Esophagus muscularis mucosa (tissue), 4 donors: ENCODE measurements at places on chromosomes 1 and 21. TPM values are rescaled to one million over a fixed set of nuclear protein-coding genes. Genes with fewer than 3 reads are reported as not detected.
A peak's percentile ranks its signal among the peaks of the same experiment; 100 is the strongest.

DYNLT4 gene
- total RNA-seq = 0.83 TPM

PLEKHN1 gene
- not detected for total RNA-seq

MFSD2A gene
- 3.7 TPM for total RNA-seq

ANGPTL3 gene
- total RNA-seq = not detected

DNAH14 gene
- 15.0 TPM for total RNA-seq

RNU1-4 gene
- not detected for total RNA-seq

OPRD1 gene
- total RNA-seq = 0.13 TPM

YRDC gene
- total RNA-seq = 10.8 TPM

AKR7A2 gene
- total RNA-seq = 52.7 TPM

MAB21L3 gene
- total RNA-seq = 0.11 TPM

SLAMF9 gene
- total RNA-seq = not detected

PIGR gene
- 0.42 TPM for total RNA-seq

CDC42SE1 gene
- total RNA-seq = 48.4 TPM

ZNHIT6 gene
- total RNA-seq = 14.9 TPM

KCNK2 gene
- total RNA-seq = 2.9 TPM

CCDC17 gene
- 0.98 TPM for total RNA-seq

CORT gene
- 1.2 TPM for total RNA-seq

TSSK3 gene
- 3.7 TPM for total RNA-seq

GRCh38 chr1:34373912-34374311 lies 197.2 kb downstream of the C1orf94 start:
- DNase-seq = no peak

DNA sequence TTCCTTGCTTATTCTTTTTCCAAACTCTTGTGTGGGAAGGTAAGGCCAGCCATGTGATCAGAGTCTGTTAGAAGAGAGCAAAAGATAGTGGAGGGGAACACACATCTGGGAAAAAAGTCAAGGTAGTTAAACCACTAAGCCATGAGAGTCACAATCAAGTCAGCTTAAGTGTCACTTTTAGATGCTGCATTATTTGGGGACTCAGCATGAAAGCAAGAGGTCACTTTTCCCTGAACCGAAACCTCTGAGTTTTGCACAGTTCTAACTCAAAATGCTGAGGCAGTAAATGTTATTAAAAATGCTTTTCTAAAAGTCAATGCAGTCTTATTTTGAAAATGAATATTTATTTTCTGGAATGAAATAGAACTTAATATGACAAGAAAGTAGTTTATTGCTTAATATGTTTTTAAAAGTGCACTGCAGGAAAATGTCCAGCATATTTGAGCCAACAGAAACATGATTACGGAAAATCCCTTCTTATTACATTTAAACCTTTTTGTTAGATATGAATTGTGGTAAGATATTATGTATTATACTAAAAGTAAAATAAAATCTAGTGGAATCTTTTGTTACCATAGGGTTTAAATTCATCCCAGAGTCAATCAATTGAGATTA lies 69.3 kb downstream of the RBM11 start:
- DNase-seq = no peak

DNA sequence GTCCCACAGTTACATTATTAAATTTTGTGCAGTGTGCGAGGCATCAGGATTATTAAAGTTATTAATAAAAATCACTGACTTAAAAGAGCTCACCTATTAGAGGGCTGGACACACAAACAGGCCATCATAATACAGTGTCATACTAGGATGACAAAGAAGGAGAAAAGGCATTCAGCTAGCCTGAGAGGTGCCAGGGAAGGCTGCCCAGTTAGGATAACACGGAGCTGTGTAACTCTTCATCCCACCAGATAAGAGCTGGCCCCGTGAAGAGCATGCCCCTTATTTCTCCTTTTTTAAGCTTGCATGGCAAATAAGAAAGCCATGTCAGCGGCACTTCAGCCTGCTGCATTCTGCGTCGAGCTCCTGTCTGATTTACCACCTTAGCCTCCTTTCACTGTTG lies 109.5 kb downstream of the KCNK1 start:
- peak; percentile 29 for DNase-seq

DNA sequence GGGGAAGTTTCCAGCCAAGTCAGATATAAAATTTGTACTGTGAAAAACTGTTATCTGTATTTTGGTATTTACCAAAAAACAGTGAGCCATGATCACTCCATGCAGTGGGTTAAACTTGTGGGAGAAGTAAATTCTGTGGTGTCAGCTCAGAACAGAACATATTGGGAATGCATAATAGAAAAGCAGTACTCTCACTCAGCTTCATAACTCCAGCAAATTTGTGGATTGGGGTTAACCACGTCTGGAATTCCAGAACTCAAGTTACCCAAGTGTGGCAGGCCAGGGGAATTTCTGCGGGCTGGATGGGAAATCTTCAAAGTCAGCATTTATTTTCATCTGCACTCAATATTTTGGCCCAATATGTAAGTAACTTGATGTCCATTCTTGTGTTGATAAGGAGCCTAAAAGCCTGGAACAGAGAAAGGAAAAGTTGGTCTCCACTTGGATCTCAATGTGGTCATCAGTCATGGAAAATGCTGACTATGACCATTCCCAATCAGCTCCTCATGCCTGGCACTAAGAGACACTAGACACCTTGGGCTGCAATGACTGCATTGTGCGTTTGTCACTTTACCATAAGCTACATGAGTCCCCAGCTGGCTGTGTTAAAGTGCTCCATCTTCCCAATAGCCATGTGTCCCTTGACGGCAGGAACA lies 39.1 kb upstream of the ENAH start:
- no peak for DNase-seq

DNA sequence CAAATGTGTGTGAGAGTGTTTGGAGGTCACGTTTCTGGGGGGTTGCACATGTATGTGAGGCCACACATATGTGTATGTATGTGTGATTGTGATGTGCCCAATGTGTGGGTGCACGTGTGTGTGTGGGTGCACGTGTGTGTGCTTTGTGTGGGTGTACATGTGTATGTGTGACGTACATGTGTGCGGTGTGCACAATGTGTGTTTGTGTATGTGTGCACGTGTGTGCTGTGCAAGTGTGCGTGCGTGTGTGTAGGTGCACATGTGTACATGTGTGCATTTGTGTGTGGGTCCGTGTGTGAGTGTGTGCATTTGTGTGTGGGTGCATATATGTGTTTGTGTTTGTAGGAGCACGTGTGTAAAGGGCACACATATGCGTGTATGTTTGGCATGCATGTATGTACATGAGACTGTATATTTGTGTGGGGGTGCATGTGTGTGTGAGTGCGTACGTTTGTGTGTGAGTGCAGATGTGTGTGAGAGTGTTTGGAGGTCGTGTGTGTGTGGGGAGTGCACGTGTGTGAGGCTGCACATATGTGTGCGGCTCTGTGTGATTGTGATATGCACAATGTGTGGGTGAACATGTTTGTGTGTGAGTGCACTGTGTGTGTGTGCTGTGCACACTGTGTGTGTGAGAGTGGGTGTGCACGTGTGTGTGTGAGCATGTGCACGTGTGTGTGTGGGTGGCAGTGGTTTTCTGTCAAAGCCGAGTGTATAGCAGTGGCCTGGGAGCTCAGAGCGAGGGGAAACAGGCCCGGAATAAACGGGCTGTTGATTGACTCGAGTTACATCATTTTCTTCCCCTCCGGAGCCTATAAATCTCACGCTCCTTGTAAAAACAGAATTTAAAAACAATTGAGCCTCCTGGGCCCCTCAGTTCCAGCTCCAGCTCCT lies 132.7 kb upstream of the ARHGEF16 start:
- no peak for DNase-seq

GRCh38 chr1:36625935-36626310 lies 143.2 kb upstream of the CSF3R start:
- DNase-seq = no peak

GRCh38 chr1:9561429-9561828 lies 22.2 kb downstream of the SLC25A33 start:
- no peak for DNase-seq

GRCh38 chr1:226337276-226337875 lies 28.4 kb upstream of the LIN9 start:
- no peak for DNase-seq

GRCh38 chr1:40844887-40845878 lies 17.0 kb downstream of the CITED4 start:
- no peak for DNase-seq

DNA sequence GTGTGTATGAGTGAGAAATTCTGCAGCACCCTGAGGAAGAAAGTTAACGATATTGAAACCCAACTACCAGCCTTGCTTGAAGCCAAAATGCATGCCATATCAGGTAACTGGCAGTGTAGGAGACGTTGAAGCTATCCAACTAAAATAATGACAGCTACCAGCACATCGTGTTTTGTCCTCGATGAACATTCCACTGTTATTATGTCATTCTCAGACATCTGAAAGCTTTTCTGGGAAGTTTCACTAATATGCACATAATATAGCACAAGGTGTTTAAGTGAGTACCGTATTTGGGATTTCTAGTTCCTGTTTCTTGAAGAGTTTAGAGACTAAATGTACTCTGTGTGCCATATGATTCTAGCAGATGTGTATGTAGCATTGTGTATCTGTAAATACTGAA lies 173.5 kb downstream of the DISC1 start:
- peak; percentile 17 for DNase-seq

GRCh38 chr1:168654198-168654915 lies 74.6 kb downstream of the DPT start:
- no peak for DNase-seq

GRCh38 chr21:45151445-45152160 lies 77.2 kb downstream of the ADARB1 start:
- no peak for DNase-seq

DNA sequence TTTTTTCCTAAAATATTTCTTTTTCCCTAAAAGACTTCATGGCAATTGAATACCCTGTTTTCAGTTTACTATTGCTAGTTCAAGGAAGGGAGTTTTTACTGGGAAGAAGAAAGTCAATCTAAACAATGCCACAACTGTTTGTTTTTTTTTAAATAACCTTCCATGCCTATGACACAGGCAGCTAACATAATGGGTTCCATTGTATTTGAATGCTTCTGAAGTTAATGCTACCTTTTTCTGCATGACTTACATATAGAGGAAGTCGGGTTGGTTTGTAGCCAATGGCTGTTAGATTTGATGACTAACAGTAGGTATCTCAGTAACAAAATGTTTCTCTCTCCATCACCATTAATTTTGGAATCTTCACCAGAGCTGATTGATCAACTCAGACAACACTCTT lies 134.0 kb downstream of the KIF26B start:
- DNase-seq = no peak

DNA sequence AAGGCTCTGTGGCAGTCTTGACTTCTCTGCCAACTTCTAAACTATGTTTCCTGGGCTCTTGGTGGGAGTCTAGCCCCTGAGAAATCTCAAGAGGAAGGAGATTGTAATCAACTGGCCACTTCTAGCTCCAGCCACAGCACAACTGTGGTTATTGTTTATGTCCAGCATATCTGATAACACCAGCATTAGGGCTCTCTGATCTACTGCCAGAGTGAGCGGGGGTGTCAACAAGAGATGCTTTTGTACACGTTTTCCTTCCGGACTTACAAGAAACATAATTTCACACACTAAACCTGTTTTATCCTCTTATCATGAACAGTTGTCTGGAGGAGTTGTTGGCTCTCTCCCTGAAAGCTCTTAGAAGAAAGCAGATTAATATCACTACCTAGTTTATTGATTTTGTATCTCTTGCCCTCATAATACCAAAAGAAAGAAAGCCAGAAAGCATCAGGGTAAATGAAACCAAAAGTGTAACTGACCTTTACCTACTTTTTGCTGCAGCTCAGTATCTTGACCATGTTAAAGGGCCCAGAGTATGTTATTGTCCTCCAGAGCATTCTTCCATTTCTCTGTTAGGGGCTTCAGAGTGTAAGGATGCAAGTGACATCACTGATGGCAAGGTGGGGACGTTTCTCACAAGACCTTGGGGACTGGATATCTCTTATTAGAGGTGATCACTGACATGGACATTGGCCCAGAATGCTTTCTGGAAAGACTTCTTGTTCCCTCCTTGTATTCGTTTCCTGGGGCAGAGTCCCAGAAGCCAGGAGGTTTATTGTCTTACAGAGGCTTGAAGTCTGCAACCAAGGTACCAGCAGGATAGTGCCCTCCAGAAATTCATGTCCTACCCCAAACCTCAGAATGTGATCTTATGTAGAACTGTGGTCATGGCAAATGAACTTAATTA lies 9.6 kb upstream of the SH2D1B start:
- DNase-seq = no peak

DNA sequence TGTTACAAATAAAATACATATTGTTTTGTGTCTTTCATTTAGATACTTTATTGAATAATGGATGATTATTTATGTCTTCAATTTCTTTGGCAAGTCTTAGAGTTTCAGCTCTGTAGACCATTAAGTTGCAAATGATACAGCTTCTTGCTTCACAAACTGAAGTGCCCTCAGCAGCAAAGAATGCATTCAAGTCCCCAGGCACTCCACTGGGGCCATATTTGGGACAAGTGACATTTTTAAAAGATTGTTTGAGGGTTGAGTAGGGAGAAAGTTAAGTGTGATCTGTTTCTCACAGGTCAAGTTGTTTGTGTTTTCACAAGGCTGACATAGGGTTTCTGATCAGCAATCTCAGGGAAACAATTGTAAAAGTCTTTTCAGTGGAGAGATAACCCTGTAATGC lies 400.7 kb downstream of the PLA2G4A start:
- DNase-seq = no peak

GRCh38 chr1:7960165-7960564 lies 1.3 kb upstream of the PARK7 start:
- no peak for DNase-seq

GRCh38 chr1:40745176-40745575 lies 38.4 kb upstream of the KCNQ4 start:
- no peak for DNase-seq

- DNase-seq = no peak
These were observed 13.8 kb downstream of the USP25 start for GRCh38 chr21:15743593-15743992.

GRCh38 chr1:157504646-157505045 lies 47.7 kb downstream of the FCRL5 start:
- no peak for DNase-seq

DNA sequence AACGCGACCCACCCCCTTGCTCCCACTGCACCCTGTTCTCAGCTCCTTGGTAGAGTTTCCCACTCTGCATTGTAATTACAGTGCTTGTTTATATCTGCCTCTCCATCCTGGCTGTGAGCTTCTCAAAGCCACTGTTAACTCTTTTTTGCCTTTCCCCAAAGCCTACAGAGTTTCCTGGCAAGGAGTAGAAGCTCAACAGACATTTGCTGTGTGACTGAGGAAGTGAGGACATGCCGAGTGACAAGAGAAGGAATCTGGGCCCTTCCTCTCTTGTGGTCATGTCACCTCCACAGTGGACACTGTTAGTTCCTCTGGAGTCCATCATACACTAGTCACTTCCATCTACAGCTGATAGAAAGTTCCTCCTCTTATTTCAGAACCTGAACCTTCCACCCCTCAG lies 6.1 kb upstream of the IGSF8 start:
- DNase-seq = no peak

GRCh38 chr1:22689505-22689904 lies 21.1 kb upstream of the EPHB2 start:
- DNase-seq = no peak
